Caki2 (cell line): ENCODE measurements at places on chromosomes 1 and 21.
A peak's percentile ranks its signal among the peaks of the same experiment; 100 is the strongest.

GRCh38 chr1:14061722-14062121 is 361.7 kb downstream of the PRDM2 start:
- no peak for DNase-seq

DNA sequence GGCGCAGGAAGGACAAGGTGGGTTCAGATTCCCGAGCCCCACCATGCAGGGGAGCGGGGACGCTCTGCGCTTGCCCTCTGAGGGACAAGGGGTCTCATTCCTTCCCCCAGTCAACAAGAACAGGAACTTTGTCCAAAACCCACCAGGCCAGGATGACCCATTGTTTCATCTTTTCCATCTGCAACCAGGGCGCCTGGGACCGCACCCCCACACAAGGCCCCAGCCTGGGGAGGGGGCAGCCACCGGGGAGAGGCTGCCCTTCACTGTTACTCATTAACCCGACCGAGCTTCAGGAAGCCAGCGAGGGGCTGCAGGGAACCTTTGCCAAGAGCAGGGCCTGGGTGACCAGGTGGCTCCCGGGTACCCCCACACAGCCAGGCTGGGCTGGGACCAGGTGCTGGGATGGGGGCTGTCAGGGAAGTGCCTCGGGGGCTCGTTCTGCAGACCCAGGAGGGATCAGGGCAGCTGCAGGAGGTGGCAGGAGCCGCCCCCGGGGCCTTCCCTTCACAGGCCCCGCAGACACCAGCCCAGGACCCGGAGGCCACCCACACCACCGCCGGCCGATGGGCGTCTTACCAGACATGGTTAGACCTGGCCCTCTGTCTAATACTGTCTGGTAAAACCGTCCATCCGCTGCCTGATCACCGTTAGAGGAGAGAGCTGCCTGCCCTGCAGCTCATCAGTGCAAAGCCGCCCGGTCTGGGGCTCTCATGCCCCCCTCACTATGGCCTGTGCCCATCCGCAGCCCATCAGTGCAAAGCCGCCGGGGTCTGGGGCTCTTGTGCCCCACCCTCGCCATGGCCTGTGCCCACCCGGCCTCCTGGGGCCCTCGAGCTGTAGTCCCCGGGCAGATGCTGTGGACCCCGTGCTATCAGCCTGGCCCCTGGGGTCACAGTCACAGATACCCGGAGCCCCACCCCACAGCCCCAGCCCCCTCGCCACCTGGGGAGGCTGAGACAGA is 4.9 kb upstream of the TTLL10 start:
- no peak for DNase-seq

DNA sequence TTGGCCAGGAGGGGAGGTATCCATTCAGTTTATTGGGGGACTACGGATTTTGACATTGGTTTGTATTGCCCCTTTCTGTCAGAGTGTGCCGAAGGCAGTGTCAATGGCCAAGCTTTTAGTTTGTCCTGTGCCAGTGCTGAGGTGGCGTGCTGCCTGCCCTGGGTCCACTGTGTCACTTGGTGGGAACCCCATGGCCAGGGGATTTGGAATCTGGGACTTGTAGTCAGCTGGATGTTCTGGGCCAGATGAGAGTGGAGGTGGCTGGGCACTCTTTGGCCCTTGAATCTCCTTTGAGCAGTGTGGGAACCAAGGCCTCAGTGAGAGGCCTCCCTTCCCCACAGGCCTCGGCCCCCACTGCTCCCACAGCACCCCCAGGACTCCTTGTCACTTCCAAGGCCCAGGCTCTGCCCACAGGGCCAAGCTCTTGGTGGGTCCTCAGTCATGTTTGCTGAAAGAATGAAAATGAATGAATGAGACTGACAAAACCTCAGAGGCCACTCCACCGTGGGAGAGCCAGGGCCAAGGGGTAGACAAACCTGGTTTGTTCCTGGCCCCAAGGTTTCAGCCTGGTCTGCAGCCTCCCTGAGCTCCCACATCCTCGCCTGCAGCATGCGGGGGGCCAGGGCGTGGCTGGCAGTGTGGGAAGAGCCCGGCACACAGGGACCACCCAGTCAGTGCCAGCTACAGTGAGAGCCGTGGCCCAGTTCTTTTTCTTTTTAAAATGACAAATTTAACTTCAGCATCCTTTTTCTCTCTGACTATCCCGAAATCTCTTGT is 412.2 kb downstream of the MATN1 start:
- DNase-seq: no peak

- DNase-seq: no peak
Measured at GRCh38 chr1:56032096-56032676, 547.2 kb downstream of the PLPP3 start.

GRCh38 chr1:202811296-202812175 is 782 bp downstream of the PCAT6 start:
- no peak for DNase-seq

- DNase-seq: peak; percentile 47
Measured at GRCh38 chr1:41122851-41123518, 101.5 kb upstream of the SLFNL1 start.

GRCh38 chr1:218363141-218363540 is 18.0 kb downstream of the TGFB2 start:
- no peak for DNase-seq

GRCh38 chr1:188295157-188295556 is 1466.4 kb downstream of the PLA2G4A start:
- peak; percentile 41 for DNase-seq

DNA sequence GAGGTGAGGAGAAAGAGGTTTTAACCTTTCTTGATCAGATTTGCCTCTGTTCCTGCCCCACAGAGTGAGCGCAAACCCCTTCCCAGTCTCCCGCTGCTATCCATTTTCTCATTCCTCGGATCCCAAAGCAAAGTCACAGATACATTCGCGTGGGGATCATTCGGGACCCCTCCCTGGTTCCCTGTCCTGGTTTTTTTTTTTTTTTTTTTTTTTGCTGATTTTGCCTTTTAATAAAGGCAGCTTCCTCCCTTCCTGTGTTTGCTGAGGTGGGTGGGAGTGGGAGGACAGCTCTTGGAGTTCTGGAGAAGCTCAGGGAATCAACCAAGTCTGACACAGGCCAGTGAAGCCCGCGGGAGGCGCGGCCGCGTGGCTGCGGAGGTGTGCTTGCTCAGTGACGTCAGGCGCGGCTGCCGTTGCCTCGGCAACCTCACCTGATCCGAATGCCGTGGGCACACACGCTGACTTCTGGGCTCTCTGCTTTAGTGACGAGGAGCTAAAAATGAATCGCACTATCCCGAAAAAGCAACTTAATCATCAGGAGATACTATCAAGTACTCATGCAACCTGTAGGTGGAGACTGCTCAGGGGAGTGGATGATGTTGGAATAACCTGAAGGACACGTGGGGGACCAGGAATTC is 106.4 kb downstream of the TBX19 start:
- DNase-seq: no peak

GRCh38 chr1:232620356-232620969 is 9.5 kb downstream of the SIPA1L2 start:
- peak; percentile 77 for DNase-seq

GRCh38 chr1:111222308-111223125 is 5.0 kb upstream of the CHI3L2 start:
- peak; percentile 40 for DNase-seq

- DNase-seq: no peak
Measured at GRCh38 chr1:197890936-197891335, 11.5 kb upstream of the C1orf53 start.
